ENCODE measurements at places on chromosomes 3 and 15. TPM values are rescaled to one million over a fixed set of nuclear protein-coding genes. Genes with fewer than 3 reads are reported as not detected.

- DNase-seq = no peak
Observed at GRCh38 chr3:80492162-80492561, 724.4 kb upstream of the ROBO1 start.

- DNase-seq = no peak
Observed at GRCh38 chr3:16343101-16343500, 78.1 kb downstream of the OXNAD1 start.

- DNase-seq = no peak
Observed at GRCh38 chr15:70348581-70349344, 251.0 kb upstream of the TLE3 start.

- DNase-seq = no peak
Observed at GRCh38 chr15:59317211-59317610, 55.5 kb downstream of the MYO1E start.

DNA sequence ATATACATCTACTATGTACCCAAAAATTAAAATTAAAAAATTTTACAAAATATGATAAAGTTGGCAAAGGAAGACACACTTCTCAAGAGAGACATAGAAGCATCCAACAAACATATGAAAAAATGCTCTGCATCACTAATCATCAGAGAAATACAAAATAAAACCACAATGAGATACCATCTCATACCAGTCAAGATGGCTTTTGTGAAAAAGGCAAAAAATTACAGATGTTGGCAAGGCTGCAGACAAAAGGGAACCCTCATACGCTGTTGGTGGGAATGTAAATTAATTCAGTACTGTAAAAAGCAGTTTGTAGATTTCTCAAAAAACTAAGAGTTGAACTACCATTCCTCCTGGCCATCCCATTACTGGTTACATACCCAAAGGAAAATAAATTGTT is 581.7 kb upstream of the CCDC54 start:
- no peak for DNase-seq

GRCh38 chr15:75723847-75724660 is 11.4 kb upstream of the CSPG4 start:
- DNase-seq = peak; percentile 42

GRCh38 chr15:92343924-92344643 is 49.6 kb upstream of the ST8SIA2 start:
- no peak for DNase-seq

DNA sequence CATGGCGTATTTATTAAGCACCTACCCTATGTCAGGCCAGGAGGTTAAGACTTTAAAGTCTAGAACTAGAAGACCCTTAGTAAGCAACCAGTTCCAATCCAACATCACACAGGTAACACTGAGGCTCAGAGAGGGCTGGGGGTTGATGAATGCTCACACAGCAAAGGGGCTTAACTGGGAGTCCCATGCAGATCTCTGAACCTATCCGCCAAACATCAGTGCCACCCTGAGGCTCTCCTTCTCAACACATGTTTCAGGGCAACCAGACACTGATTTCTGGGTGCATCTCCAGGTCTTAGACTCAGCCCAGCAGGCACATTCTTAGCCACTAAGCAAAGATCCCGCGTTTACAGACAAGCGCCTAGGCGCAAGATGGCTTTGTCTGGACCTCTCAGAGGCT is 92.0 kb upstream of the SLC6A11 start:
- no peak for DNase-seq

GRCh38 chr3:101849714-101850245 is 466 bp downstream of the NFKBIZ start:
- DNase-seq = peak; percentile 60

DNA sequence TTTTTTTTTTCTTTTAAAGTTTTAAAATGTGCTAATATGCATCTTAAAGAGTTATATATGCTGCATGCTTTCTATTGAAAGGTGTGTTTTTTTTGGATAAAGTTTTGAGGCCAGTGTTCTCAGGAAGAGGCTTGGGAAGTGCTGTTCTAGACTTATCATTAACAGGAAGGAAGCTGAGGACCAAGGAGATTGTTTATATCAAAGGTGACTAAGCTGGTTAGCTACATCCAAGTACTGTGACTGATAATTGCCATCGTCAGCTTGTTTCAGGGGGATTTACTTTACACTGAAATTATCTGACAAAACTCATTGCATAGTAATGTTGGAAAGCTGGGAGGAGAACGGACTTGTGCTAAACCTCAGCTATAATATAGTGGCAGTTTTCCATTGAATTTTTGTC is 36.3 kb upstream of the UTS2B start:
- DNase-seq = no peak

GRCh38 chr15:70763950-70764730 is 782 bp upstream of the UACA start:
- DNase-seq = no peak

- no peak for DNase-seq
Observed at GRCh38 chr3:56005196-56005805, 463.0 kb downstream of the ERC2 start.

DNA sequence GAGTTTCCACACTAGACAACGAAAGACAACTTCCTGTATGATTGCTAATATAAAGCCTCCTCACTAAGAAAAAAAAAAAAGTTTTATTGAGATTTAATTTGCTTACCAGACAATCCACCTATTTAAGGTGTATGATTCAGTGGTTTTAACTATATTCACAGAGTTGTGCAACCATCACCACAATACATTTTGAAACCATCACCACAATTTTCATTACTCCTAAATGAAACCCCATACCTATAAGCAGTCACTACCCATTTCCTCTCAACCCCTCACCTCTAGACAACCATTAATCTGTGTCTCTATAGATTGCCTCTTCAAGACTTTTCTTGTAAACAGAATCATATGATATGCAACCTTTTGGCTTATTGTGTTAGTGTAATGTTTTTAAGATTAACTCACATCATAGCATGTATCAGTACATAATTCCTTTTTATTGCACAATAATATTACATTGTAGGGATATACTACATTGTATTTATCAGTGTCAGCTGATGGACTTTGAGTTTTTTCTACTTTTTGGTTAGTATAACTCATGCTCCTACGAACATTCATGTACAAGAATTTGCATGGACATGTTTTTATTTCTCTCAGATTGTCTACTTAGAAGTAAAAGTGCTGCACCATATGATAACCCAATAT is 339.7 kb downstream of the NLGN1 start:
- no peak for DNase-seq

DNA sequence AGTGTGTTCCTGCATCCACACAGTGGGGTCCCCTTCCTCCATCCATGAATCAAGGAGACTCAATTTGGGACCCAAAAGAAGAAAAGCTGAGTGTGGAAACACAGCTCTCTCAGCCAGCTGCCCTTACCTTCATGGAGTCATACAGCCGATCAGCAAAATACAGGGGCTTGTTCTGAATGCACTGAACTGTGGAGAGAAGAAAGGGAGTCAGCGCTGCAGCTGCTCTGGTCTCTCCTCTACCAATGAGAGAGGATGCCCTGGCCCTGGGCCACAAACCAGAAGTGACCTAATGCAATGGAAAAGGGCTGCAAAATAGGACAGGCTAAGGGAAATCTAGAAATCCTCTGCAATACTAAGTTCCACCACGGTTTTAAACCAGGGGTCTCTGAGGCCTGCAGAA is 46.7 kb downstream of the ANXA2 start:
- DNase-seq = no peak

DNA sequence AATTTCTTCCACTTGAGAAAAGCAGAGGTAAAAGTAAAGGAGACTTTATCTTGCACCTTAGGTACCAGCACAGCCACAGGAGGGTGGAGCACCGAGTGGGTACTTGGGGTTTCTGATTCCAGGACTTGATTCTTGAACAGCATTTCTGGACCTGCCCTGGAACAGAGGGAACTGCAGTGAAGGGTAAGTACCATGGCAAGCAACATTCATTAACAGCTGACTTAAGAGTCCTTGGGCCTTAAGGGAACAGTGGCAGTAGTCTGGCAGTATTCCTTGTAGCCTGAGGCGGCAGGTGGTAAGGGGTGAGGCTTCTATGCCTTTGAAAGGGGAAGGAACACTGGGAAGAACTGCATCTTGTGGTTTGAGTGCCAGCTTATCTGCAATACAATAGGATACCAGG is 551.9 kb downstream of the RSL24D1 start:
- no peak for DNase-seq

DNA sequence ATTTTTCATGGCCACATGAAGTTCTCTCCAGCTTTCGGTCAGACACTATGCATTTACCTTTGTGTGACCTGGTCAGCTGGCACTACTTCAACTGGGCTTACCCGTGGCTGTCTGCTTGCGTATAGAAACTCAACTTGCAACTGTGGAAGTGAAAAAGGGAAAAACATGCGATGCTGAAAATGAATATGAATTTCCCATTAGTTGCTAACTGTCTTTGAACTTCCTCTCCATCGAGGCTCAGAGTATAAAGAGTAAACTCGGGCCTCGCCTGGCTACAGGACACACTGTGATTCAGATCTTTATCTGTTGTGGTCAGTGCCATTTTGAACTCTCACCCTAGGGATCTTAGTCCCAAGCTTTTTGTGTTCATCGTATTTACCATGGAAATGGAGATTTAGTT is 26.8 kb downstream of the NFKBIZ start:
- DNase-seq = no peak

DNA sequence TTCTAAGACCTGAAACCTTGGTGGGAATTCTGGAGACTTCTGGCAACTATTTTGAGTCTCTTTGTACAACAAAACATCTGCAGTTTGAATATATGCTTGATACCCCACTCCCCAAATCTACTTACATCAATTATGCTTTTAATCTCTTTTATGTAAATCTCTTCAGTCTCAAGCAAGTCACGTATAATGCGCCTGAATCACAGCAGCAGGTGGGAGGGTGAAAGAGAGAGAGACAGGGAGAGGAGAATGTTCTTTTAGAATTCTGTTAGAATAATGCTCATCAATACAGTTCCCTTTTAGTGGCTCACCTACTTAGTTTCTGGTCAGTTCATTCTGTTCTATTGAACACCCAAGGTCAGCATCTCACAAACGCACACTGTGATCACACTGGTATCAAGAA is 22.2 kb upstream of the B3GNT5 start:
- DNase-seq = no peak

GRCh38 chr3:169744366-169745054 is 20.4 kb downstream of the TERC start:
- DNase-seq = no peak

GRCh38 chr3:24023197-24023596 is 78.1 kb downstream of the NR1D2 start:
- no peak for DNase-seq

GRCh38 chr3:48501196-48501595 is 2.8 kb downstream of the SHISA5 start:
- no peak for DNase-seq

DNA sequence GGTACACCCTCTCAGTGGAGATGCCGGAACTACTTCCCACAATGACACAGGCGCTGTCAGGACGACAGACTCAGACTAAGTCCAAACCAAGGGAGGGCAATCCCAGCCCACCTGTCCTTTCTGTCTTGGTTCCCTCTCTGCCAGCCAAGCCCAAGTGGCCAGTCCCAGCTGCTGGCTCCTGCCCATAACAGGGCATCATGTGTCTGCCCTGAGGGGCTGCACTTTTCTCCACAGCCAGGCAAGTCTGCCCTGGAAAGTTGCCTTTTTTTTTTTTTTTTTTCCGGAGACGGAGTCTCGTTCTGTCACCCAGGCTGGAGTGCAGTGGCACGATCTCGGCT is 20.0 kb upstream of the BCL2A1 start:
- DNase-seq = no peak

GRCh38 chr3:188742755-188743550 is 428.8 kb upstream of the TPRG1 start:
- no peak for DNase-seq

DNA sequence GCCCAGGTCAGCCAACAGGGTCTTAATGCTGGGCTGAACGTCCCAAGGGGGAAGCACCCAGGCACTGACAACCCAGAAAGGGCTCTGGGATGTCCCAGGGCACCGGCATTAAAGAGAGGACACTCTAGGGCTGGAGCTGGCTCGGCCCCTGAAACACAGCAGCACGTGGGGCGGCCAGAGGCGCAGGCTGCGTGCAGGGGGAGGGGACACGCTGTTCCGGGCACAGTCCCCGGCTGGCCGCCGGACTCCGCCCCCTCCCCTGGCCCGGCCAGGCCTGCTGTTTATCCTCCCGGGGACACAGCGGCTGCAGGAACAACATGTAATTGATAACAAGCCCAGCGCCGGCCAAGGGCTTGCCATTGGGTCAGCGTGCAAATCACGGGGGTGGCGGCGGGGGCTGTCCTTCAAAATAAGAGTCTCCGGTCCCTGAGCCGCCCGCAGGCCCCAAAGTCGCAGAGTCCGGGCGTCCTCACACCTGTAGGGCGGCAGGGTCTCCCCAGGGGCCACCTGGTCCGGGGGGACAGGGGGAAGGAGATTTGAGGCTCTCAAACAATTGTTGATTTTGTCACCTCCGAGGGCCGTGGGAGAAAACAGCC is 1.3 kb downstream of the KLF15 start:
- DNase-seq = no peak

- no peak for DNase-seq
Observed at GRCh38 chr15:45641999-45642932, 7.4 kb downstream of the SQOR start.

DNA sequence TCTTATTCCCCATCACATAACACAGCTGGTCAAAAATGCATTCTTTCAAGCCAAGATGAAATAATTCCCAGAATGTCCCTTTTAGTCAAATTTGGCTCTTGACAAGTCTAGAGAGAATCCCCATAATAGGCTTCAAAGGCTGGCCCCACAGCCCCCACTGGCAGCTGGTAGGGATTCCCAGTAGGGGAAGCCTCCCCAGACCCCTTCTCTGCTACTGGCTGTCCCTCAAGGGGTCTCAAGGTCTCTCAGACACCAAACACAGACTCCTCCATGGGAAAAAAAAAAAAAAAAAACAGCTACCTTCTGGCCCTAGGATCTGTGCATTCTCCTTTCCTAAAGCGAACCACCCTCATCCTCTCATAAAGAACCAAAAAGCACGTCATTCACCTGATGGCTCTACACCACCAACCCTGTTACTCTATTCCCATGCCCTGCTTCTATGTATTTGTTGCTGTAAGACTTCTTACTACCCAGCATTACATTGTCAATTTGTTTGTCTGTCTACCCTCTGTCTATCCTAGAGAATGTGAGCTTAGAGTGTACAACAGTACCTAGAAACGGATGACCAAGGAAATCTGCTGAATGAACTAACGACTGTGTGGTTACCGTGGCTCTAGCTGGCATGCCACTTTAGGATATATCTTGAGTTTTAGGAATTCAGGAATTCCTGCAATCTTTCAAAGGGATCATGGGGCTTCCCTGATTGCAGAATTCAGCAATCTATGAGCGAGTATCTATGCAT is 164.1 kb upstream of the NSMCE3 start:
- no peak for DNase-seq

The GPD1L gene
- total RNA-seq = 25.5 TPM

The FAM227B gene
- total RNA-seq = 3.0 TPM

The ADCY5 gene
- not detected for total RNA-seq

The NR2E3 gene
- total RNA-seq = not detected

The PSMA4 gene
- 255 TPM for total RNA-seq

The FAM81A gene
- 0.57 TPM for total RNA-seq

The ACSBG1 gene
- total RNA-seq = not detected

The NRROS gene
- 36.6 TPM for total RNA-seq

The CPN2 gene
- not detected for total RNA-seq

The GALNT15 gene
- total RNA-seq = not detected

The B2M gene
- 11,726 TPM for total RNA-seq

The SLCO2A1 gene
- total RNA-seq = not detected

The CRYGS gene
- total RNA-seq = 4.5 TPM

The ASB14 gene
- not detected for total RNA-seq

The SEMA4B gene
- 23.4 TPM for total RNA-seq

All from activated CD4-positive, alpha-beta T cell treated with anti-CD3 and anti-CD28 coated beads, Interleukin-2, amount 10 ng/mL, durations not matched to agents 7 days and 5 days (primary cell).